Astrocyte of the cerebellum (primary cell): ENCODE measurements at places on chromosomes 7 and 10.

GRCh38 chr7:4076701-4077294 lies 605.3 kb upstream of the FOXK1 start:
- no peak for DNase-seq

DNA sequence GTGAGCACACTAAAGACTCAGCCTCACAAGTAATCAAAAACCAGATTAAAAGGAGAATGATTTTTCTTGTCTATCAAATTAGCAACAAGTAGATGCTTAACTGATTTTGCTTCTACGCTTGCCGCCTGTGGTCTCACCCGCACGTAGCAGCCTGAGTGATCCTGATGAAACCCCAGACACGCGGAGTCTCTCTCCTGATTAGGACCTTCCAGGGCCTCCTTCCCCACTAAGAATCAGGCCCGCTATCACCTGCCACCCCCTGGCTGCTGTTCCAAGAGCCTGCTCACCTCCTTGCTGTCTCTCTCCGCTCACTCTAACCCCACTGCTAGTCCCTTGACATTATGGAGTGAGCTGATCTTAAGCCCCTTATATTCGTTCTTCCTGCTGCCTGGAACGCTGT lies 325.9 kb upstream of the NRP1 start:
- no peak for DNase-seq

GRCh38 chr7:134831862-134832261 lies 52.4 kb downstream of the CALD1 start:
- no peak for DNase-seq

- DNase-seq, result no peak
Measured at GRCh38 chr7:149321978-149322541, 60.1 kb downstream of the ZNF783 start.

- DNase-seq, result no peak
Measured at GRCh38 chr10:51588984-51589383, 110.4 kb downstream of the CSTF2T start.

- no peak for DNase-seq
Measured at GRCh38 chr7:142795339-142795863, 24.6 kb downstream of the PRSS2 start.

DNA sequence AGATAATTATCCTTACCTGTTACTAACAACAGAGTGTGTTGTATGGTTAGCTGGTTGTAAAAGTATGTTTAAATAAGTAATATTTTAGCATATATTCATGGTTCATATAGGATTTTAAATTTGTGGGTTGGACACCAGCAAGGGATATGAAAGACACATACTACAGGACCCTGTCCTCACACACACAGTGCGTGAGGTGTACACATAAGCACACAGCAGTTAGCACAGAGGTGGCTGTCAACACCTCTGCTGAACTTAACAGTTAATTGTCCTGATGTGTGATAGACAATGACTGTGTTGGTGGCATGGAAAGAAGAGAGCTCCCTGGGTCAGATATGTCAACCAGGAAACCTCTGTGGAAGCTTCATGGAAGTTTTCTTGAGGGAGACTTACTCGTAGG lies 23.3 kb upstream of the NUP42 start:
- DNase-seq, result no peak

DNA sequence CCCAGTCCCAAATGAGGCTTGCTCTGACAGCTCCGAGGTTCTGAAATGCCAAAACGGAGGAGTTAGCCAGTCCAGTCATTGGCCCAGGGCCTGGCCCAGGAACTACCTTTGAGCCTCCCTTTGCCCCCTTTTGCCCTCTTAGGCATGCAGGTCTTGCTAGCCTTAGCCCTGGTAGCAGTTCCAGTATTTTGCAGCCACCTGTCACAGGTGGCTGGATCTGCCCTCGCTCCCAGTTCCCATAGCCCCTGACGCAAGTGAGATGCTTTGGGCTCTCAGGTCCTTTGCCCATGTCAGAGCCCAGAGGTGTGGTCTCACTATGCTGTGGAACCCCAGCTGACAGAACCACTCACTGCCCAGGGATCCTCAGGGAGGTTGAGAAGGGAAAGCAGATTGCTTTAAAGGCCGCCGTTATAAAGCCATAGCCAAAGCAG lies 42.0 kb downstream of the GPRIN2 start:
- DNase-seq, result no peak

- no peak for DNase-seq
Measured at GRCh38 chr7:36062154-36062815, 90.8 kb upstream of the EEPD1 start.

GRCh38 chr10:111087968-111088505 lies 11.2 kb downstream of the ADRA2A start:
- DNase-seq, result no peak

DNA sequence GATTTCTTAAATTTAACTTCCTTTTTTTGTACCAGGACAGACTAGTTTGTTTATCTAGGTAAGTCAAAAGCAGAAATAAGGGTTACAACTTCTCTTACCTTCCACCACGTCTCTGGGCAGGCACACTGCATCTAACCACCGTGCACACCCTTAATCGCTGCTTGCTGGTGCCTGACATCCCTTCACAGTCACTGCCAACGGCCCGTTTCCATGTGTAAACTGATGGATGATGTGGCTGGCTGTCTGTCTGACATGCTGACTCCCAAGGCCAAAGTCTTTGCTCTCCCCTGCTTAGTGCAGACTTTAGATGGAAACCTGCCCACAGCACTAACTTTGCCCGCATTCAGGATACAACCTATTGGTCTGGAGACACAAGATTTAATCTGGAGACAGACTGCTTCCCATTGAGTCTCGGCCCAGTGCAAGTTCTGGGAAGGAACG lies 1.1 kb downstream of the TMEM273 start:
- no peak for DNase-seq

DNA sequence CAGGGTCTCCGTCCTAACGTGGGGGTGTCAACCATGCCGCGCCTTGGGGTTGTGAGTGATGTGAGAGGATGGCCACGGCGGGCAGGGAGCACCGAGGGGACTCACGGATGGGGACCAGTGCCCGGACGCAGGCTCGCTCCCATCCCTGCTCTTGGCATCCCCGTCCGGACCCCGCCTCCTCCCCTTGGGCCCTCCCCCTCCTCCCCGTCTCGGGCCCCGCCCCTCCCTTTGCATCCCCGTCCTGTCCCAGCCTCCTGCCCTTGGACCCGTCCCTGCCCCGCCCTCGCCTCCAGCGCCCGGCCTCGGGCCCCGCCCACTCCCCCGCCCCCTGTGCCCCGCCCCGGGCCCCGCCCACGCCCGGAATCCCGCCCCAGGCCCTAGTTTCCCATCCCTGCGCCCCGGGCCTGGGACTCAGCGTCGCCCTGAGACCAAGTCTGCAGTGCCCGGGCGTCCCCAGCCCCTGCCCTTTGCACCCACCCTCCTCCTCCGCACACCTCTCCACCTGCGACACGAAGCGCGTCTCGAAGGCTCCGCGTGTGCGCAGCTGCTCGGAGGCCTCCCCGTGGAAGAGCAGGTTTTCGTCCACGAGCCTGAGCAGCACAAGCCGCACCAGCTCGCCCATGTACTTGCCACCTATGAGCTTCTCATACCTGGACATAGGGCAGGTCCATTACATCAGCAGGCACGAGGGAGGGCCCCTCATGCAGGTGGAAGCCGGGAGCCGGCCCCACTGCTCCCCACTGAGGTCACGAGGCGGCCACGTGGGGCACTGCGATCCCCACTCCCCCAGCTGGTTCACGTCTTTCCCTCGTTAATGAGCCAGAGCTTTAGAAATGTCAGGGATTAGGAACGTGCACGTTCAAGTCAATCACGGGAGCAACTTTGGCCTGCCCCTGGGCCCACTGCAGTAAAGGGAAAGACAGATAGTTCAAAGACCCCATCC lies 5.1 kb upstream of the MYL7 start:
- no peak for DNase-seq

GRCh38 chr10:99460070-99460469 lies 29.6 kb upstream of the GOT1 start:
- DNase-seq, result no peak

DNA sequence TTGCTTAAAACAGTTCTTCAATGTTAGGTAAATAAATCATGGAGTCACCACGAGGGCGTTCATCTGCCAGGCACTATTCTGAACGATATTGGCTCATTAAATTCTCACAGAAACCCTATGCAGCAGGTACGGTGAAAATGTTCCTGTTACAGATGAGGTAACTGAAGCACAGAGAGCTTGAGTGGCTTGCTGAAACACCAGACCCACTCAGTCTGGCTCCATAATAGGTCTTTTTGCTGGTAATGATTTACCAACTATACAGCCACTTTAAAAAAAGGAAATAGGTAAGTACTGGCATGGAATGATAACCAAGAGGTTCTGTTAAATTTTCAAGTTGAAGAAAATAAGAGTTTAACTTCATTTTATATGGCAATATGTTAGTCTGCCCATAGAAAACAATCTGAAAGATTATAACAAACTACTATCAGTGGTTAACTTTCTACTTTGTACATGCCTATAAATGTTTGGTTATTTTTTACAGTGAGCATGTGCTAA lies 1.3 kb upstream of the TM9SF3 start:
- DNase-seq, result no peak

- no peak for DNase-seq
Measured at GRCh38 chr7:68965351-68965750, 632.9 kb upstream of the AUTS2 start.
